ENCODE measurements at places on chromosomes 2 and 18.

DNA sequence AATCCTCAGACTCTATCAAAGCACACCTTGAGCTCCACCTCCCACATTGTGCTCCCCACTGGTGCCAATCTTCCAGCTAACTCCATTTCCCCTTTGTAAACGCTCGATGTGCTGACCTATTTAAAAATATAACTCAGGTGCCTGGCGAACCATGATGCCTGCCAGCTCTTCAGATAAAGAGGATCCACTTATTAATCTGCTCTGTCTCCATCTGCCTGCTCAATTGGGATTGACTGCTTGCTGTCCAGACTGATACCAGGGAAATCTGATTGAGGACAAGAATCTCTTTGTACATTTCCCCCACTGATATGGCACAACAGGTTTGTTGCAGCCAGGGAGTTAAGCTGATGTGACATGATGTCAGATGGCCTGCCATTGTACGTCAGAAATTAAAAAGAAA lies 2036.5 kb upstream of the CELF4 start:
- no peak for DNase-seq

DNA sequence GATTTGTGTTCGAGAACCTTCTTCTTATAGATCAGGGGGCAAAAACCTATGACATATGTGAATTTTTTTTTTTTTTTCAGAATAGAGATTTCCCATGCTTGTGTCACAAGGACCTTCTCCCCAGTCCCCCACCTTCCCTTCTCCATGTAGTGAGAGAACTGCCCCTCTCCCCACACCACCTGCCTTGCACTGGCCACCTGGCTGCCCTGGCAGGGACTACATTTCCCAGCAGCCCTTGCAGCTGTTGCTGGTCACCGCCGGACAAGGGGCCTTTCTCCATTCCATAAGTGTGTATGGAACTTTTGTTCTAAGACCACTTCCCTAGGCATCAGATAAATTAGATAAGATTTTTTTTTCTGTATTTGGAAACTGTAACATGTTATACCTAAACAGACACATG lies 22.2 kb downstream of the MBP start:
- DNase-seq = no peak

DNA sequence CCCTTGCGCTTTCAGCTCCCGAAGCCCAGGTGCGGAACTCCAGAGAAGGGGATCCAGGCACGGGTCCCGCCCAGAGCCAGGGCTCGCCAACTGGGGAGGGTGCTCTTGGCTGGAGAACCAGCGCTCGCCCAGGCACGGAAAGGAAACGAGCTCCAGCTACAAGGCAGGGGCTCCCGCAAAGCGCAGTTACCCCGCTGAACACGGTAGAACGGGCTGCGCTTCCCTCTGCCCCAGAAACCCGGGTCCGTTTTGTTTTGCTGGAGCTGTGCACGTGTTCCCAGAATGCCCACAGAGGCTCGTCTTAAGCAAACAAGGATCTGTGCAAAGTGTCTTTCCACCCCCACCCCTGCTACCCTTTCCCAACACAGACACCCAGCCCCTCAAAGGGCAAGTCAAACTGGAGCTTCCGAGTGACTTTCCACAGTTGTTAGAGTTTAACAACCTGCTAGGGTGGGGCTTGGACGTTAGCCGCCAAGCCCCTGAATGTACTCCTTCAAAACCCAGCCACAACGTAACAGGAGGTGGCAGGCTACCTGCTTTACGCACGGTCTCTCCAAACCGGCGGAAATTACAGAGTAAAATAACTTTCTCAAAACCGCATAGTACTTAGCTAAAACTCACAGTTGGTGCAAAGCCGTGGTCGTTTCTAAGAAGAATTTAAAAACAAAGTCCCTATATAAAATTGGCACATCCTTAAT lies 775 bp downstream of the RNF125 start:
- DNase-seq = peak; percentile 59

GRCh38 chr18:3236470-3236869 lies 11.1 kb upstream of the MYL12A start:
- no peak for DNase-seq

GRCh38 chr2:178280244-178280852 lies 86.0 kb downstream of the OSBPL6 start:
- DNase-seq = peak; percentile 53

DNA sequence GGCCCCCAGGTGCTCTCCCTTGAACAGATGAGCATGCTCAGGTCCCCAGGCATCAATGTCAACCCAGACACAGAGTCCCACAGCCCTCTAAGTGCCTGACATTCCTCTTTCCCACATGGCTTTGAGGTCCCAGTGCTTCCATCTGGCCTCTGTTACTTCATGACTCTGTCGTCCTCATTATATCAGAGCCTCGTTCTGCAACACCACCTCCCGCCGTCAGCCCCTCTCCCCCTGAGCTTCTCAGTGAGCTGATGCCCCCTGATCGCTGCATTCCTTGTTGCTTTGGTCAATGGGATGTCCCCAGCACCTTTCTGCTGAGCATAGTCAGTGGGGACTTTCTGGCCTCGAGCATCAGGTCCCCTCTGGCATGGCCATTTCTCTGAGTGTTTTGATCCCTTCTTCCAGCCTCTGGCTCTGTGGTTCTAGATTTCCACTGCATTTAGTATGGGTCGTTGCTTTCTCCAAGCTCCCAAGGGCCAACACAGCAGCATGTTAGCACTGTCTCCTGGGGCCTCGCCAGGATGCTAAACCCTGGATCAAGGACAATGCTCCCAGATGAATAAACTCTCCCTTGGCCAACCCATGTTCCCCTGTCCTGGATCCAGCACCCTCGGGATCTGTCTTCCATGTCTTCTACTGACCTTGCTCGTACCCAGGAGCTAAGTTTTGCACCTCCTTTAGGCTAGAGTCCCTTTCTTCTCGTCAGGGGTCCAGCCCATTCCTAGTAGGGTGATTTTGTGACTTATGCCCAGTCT lies 143.2 kb upstream of the TWIST2 start:
- DNase-seq = no peak

DNA sequence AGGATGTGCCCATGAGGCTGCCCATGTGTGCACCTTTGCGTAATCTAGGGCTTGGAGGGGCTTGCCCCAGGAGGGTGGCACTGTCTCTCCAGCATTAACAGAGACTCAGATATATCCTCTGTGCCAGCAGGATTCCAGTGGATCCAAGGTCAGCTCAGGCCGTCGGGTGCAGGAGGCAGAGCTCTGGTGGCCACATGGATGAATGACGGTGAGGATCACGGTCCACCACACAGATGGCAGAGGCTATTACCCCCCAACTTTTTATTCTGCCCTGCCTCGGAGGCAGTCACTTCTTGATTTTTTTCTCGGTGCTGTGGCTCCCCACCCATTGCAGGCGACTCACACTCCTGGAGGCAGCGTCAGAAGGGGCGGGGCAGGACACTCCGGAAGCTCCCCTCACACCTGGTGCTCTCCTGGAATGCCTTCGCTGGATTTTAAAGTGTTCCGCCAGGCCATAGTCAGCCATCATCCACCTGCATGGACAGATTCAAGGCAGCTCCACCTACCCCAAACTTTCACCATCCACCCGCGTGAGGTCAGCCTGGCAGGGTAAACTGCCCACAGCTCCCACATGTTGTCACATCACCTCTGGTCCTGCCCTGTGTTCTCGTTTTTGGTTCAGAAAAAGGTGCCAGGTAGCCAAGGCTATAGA lies 602.9 kb upstream of the RAB6C start:
- no peak for DNase-seq

DNA sequence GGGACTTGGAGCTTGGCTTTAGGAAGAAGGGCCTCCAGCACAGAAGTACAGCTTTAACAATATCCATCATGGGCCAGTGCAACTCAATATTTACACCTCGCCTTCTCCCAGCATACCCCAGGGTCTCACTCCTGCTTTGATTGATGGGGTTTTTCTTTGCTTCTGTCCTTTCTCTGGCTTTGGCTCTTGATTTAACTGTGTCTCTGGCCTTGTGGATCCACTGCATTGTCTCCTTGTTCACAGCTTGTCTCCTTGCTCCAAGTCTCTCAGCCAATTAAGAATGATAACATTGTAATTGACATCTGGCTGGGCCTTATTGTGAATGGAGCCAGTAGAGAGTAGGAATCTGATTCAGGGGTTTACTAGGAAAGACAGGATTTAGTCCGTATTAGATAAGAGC lies 1019.5 kb downstream of the TMEM182 start:
- DNase-seq = no peak

GRCh38 chr18:45228796-45229388 lies 386.4 kb upstream of the SLC14A2 start:
- no peak for DNase-seq

GRCh38 chr2:156110890-156111289 lies 221.6 kb downstream of the NR4A2 start:
- DNase-seq = no peak

GRCh38 chr2:223613017-223613950 lies 11.1 kb upstream of the SCG2 start:
- peak; percentile 98 for DNase-seq

DNA sequence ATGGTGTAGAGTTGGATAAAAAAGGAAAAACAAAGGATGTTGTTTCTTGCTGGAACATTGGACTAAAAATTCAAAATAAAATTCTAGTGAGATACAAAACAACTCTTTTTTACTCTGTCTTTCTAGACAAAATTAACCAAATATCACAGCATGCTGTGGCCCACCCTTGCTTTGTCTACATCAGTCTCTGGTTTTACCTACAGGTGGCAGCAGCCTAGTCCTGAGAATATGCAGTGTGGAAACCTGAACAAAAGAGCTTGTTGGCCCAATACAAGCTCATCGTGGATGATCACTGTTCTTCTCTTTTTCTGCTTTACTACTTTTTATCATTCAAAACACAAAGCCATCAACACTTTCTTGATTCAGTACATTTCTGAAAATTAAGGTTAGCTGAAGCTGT lies 210.4 kb downstream of the CDH19 start:
- no peak for DNase-seq

DNA sequence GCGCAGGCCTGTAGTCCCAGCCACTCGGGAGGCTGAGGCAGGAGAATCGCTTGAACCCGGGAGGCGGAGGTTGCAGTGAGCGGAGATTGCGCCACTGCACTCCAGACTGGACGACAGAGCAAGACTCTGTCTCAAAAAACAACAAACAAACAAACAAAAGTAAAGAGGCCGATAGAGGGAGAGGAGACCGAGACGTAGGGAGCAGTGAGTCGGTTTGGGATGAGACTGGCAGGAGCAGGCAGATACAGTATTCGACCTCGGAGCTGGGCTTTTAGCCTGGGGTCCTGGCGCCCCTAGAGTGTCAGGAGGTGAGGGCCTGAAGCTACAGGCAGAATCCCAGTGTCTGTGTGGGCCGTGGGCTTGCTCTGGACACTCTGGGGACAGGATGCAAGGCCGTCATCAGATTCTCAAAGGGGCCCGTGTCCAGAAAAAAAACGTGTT lies 51.2 kb downstream of the SLC4A1AP start:
- DNase-seq = no peak

- no peak for DNase-seq
These were observed 123.2 kb upstream of the DNAJC10 start for GRCh38 chr2:182592691-182593393.

GRCh38 chr2:218046238-218046637 lies 22.8 kb upstream of the RUFY4 start:
- no peak for DNase-seq

- DNase-seq = no peak
These were observed 28.7 kb downstream of the GAD1 start for GRCh38 chr2:170845343-170845742.

GRCh38 chr2:112583497-112584133 lies 794 bp upstream of the CHCHD5 start:
- no peak for DNase-seq

DNA sequence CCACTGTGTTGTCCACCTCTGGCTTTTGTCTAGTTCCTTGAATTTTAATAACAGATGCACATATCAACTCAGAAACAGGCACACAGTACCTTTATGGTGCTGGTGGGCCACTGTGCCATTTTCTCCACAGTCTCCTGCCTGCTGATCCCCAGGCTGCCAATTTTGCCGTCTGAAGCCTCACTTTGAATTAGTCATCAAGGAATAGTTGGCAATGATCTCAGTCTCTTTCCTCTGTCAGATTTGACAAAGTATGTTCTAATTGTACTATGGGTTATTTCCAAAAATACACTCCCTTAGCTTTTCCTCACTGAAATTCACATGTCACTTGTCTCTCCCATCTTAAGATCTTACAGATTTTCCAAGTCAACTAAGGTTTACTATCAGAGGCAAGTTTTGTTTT lies 140.7 kb downstream of the ZNF516 start:
- DNase-seq = peak; percentile 76

GRCh38 chr18:56197241-56197859 lies 441.0 kb downstream of the TXNL1 start:
- DNase-seq = no peak

DNA sequence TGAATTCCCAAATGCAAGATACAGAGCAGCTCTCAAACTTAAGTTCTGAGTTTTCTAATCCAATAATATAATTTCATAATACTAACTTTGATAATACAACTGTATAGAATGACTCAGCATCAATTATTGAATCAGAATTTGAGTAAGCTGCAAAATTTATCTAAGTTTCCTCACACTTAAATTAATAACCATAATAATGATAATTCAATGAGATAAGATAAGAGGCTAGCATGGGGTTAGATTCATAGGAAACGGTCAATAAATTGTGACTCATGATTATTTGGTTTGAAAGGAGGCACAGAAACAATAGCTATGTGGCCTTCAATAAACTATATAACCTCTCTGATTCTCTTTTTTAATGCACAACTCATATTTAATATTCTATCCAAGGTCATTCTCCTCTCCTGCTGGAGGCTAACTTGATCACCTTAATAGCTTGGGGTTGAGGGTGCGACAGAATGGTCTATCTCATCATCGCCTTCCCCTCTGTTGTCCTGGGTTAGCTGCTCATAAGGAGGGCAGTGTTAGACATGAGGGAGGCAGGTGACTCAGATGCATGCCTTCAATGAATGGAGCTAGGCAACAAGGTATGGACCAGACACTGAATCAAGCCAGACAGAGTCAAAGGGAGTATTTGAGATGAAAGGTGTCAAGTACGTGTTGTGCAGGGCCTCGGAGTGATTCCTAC lies 36.2 kb upstream of the BMP10 start:
- DNase-seq = no peak

GRCh38 chr2:112958428-112959108 lies 19.2 kb upstream of the IL36G start:
- DNase-seq = peak; percentile 75

Data from astrocyte of the hippocampus (primary cell).